ENCODE measurements at places on chromosomes 7 and 10. TPM values are rescaled to one million over a fixed set of nuclear protein-coding genes. Genes with fewer than 3 reads are reported as not detected.

DNA sequence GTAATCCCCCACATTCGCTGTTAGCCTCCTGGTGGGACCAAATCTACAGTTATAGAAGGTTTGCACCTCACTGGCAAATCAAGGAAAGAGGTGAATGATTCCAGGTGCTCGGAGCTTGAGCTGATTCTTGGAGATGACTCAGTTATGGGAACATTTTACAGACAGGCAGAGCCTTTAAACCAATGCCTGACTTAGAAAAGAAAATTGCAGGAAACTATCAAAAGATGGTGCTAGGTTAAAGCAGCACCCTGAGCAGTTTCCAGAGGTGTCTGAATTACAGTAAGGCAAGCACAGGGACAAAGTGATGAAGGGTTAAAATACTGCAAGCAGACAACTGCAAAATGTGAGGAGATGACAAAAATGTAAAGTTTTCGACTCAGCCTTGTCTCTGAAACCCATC, 2.9 kb downstream of the LRRTM3 start:
- no peak for DNase-seq

DNA sequence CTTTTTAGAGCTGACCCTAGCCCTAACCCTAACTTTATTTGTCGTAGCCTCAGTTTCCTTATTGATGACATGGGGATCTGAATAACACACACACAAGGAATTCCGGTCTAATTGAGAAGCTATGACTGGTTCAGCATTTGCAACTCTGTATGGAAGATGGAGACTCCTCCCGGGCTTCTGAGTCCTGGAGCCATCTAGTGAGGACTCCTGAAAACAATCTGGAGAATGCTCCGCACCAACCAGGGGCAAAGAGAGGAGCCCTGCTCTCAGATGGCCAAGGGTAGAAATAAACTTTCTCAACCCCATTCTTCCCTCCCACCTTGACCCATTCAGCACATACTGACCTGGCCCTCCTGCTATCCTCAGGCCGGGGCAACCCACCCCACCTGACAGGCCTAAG, 26.4 kb downstream of the MBL2 start:
- DNase-seq, result no peak

DNA sequence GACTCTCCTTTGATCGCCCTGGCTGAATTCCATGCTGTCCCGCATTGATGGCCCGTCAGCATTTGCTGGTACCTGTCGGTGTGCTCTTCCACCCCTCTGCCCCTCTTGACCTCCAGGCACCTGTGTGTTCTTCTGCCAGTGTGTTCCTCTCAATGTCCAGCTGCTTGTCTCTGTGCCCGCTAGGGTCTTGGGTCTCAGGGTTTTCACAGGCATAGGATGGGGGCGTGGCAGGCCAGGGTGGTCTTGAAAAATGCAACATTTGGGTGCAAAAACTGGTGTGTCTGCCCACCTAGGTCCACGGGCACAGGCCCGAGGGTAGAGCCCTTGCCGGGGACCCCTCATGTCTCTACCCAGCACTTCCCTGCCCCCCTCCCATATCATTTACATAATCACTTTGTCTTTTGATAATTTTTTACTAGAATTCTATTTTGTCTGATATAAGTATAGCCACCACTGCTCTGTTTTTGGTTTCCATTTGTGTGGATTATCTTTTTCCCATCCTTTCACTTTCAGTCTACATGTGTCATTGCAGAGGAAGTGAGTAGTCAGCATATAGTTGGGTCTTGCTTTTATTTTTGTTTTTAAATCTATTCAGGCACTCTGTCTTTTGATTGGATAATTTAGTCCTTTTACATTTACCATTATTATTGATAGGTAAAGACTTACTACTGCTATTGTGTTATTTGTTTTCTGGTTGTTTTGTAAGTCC, 46.6 kb upstream of the ADRA2A start:
- DNase-seq, result no peak

DNA sequence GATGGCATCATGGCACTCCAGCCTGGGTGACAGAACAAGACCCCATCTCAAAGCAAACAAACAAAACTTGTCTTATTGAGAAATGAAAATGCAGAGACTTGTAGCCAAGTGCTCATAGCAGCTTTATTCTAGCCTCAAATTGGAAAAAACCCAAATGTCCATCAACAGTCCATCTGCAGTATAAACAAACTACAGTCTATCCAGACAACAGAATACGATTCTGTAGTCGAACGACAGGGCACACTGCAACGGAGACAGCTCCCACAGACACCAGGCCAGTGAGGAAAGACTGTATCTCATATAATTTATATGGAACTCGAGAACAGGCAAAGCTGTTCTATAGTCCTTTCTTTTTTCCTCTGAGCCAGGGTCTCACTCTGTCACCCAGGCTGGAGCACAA, 40.8 kb upstream of the SUN1 start:
- no peak for DNase-seq

GRCh38 chr7:27247452-27248426, 5.1 kb downstream of the EVX1 start:
- DNase-seq, result no peak

DNA sequence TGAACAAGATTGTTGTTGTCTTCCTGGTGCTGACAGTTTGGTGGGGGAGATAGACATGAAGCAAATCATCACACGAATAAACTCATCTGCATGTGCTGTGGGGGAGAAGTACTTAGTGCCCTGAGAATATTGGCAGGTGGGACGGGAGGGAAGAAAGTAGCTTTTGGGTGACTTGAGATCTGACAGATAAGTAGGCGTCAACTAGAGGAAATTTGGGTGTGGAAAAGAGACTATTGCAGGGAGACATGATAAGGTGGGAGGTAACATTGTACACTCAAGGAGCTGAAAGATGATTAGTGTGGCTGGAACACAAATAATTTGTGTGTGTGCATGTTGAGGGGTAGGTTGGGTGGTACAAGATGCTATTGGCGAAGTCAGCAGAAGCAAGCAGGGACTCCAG, 30.1 kb downstream of the CNNM2 start:
- DNase-seq, result no peak

GRCh38 chr10:77635402-77636227, 2.0 kb downstream of the KCNMA1 start:
- no peak for DNase-seq

DNA sequence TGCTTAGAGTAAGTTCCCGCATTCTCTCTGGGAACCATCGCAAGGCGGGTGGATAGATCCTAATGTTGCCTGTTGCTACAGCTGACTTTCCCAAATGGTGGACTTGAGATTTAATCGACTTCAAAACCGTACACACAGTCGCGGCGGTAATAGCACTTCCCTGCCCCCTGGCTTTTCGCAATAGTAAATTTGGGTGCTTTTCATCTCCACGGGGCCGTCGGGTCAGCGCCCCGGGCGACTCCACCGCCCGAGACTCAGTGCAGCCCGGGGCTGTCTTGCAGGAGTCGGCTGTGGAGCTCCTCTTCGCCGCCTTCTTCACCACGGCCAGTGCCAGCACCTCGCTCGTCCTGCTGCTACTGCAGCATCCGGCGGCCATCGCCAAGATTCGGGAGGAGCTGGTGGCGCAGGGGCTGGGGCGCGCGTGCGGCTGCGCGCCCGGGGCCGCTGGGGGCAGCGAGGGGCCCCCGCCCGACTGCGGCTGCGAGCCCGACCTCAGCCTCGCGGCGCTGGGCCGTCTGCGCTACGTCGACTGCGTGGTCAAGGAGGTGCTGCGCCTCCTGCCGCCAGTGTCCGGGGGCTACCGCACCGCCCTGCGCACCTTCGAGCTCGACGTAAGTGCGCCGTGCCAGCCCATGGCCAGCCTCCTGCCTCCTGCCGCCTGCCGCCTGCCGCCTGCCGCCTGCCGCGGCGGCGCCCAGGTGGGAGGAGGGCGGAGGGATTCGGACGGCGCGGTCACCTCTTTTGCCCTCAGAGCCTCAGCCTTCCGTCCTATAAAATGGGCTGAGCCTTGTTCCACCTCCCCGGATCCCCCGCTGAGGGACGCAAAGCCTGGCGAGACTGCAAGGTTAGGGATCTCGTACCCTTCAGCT, 5.3 kb downstream of the CYP26C1 start:
- no peak for DNase-seq

- no peak for DNase-seq
Observed at GRCh38 chr7:40659231-40659630, 524.4 kb downstream of the SUGCT start.

- no peak for DNase-seq
Observed at GRCh38 chr10:120517196-120517595, 60.2 kb downstream of the PLPP4 start.

KIF20B gene
- total RNA-seq, result 16.8 TPM

MSMB gene
- total RNA-seq, result not detected
